ENCODE measurements at places on chromosomes 13 and 19. TPM values are rescaled to one million over a fixed set of nuclear protein-coding genes. Genes with fewer than 3 reads are reported as not detected.
A peak's percentile ranks its signal among the peaks of the same experiment; 100 is the strongest.

DNA sequence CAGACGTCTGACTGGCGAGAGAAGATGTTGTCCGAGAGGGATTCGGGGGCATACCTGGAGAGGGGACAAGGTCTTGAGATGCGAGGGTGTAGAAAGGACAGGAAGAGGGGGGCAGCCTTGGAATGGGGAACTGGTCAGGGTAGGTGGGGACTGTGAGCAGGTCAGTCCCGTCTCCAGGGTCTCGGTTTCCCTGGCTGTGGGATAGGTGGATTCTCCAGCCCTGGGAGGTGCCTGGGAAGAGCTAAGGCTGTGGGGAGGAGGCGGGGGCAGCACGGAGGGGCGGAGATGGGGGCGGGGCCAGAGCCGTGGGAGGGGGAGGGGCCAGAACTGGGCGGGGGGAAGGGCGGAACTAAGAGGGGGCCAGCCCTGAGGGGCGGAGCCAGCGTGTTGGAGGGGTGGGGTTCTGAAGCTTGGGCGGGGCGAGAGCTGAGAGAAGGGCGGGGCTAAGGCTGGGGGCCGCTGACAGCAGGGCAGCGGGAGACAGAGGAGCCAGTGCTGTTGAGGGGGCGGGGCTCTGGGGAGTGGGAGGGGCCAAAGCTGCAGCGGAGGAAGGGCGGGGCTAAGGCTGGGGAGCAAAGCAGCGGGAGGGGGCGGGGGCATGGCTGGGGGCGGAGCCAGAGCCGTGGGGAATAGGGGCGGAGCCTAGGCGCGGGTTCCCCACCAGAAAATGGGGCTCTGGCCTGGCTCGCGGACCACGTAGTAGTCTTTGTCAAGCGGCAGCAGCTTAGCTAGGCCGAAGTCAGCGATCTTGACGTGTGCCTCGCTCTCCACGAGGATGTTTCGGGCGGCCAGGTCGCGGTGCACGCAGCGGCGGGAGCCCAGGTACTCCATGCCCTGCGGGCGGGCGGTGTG, 9.5 kb upstream of the INSL3 start:
- H3K4me3 ChIP-seq: peak overlapping the region; percentile 90
- no peaks in the 10 kb centered on the region for H3K36me3 ChIP-seq
- H3K27me3 ChIP-seq: peaks cover 17% of the 10 kb centered on the region
- peaks cover 10% of the 10 kb centered on the region for H3K4me1 ChIP-seq
- DNase-seq: peak; percentile 84

- peaks cover 27% of the 10 kb centered on the region for H3K36me3 ChIP-seq
- no peak overlapping the region for H3K27ac ChIP-seq
- DNase-seq: no peak
- H3K4me3 ChIP-seq: no peak overlapping the region
Observed at GRCh38 chr13:73972545-73972944, 161.7 kb downstream of the KLF12 start.

Gene GRK1
- 0.24 TPM for total RNA-seq

GRCh38 chr13:102261809-102262208, 140.0 kb downstream of the FGF14 start:
- no peak overlapping the region for H3K4me3 ChIP-seq
- DNase-seq: no peak
- H3K36me3 ChIP-seq: no peaks in the 10 kb centered on the region
- no peaks in the 10 kb centered on the region for H3K27me3 ChIP-seq
- H3K27ac ChIP-seq: no peak overlapping the region
- H3K4me1 ChIP-seq: no peaks in the 10 kb centered on the region

GRCh38 chr19:18610556-18611326, 1.9 kb upstream of the TMEM59L start:
- peaks cover 3% of the 10 kb centered on the region for H3K36me3 ChIP-seq
- peak overlapping the region; percentile 37 for H3K27ac ChIP-seq

DNA sequence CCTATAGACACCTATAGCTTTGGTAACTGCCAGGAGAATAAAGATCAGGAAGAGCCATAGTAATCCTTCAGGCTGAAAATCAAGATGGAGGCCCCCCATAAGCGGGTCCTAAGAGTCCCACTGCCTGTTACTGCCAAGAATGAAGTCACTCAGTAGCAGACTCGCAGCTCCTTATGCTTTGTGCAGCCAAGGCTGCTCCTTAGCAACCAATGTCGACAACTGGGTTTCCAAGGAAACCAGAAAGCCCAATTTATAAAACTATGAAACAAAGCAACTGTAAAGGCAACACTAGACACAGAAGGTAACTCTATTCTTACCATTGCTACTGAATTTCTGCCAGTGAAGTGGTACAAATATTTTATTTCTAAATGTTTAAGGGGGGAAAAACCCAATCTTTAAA, 56.5 kb downstream of the DCLK1 start:
- H3K4me3 ChIP-seq: no peak overlapping the region
- no peak overlapping the region for H3K27ac ChIP-seq
- no peak for DNase-seq
- peaks cover 18% of the 10 kb centered on the region for H3K27me3 ChIP-seq
- H3K36me3 ChIP-seq: peaks cover 10% of the 10 kb centered on the region

GRCh38 chr19:39518975-39519374, 4.0 kb downstream of the SELENOV start:
- DNase-seq: no peak
- H3K27ac ChIP-seq: no peak overlapping the region
- no peak overlapping the region for H3K4me3 ChIP-seq

Gene F10
- 34.4 TPM for total RNA-seq

DNA sequence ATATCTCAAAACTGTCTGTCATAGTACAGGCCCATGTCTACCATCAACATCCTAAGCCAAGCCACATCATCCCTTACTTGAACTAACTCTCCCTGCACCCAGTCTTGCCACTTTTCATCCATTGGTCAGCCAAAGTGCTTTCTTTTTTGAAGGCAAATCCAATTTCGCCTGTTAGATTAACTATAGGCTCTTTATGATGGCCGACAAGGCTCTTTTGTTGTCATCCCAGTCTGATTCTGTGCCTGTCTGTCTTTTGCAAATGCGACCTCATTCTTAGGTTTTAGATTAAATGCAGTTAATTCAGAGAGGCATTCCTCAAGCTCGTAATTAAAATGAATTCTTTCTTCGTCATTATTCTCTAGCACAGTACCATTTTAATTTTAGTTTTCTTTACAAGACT, 148.3 kb downstream of the HS6ST3 start:
- DNase-seq: no peak
- no peaks in the 10 kb centered on the region for H3K27me3 ChIP-seq
- H3K36me3 ChIP-seq: no peaks in the 10 kb centered on the region
- no peak overlapping the region for H3K27ac ChIP-seq
- no peaks in the 10 kb centered on the region for H3K4me1 ChIP-seq

GRCh38 chr19:30376826-30377425, 4.7 kb downstream of the ZNF536 start:
- no peak for DNase-seq
- no peak overlapping the region for H3K27ac ChIP-seq
- peaks cover 5% of the 10 kb centered on the region for H3K4me1 ChIP-seq
- H3K27me3 ChIP-seq: peaks cover 91% of the 10 kb centered on the region
- H3K36me3 ChIP-seq: no peaks in the 10 kb centered on the region
- no peak overlapping the region for H3K4me3 ChIP-seq

DNA sequence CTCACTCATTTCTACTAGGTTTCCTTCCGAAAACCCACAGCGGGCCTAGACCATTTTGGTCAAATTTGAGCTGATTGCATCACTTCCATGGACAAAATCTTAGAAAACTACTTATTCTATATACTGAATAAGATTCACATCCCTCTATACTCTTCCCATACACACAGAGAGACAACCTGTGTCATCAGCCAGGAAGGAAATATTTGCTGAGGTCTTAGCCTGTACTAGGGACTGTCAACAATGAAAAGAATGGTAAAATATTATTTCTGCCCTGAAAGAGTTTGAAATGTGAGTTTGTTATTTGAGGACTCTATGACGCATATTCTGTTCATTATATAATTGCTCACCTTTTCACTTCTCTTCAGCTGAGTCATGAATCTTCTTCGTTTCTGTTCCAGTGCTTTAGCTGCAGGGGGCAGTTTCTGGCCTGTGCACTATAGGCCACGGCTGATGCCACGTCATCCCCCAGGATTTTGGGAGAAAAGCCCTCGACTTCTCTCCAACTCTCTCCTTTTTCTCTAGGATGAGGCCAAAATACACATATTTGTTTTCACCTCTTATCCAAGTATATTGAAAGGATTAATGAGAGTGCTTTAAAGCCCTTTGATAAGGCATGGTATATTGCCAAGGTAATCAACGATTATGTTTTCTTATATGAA, 47.7 kb downstream of the GSX1 start:
- no peaks in the 10 kb centered on the region for H3K4me1 ChIP-seq
- no peak overlapping the region for H3K27ac ChIP-seq
- DNase-seq: no peak
- H3K27me3 ChIP-seq: peaks cover 61% of the 10 kb centered on the region
- H3K4me3 ChIP-seq: no peak overlapping the region
- no peaks in the 10 kb centered on the region for H3K36me3 ChIP-seq

Gene CIC
- 70.3 TPM for total RNA-seq

DNA sequence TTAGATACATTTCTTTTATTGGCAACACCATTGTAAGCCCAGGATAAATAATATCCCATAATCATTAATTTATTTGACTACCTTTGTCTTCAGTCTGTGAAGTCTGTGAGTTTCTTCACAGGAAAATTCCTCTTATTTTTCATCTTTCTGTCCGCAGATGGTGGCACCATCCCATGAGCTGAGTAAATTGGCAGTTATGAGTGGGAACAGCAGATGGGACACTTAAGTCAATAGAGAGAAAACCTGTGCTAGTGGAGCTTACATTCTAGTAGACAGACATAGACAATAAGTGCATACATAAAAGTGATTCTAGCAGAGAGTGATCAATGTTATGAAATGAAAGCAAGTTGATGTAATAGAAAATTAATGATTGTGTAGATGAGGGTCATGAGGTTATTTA, 638.2 kb upstream of the MIR17HG start:
- H3K27ac ChIP-seq: no peak overlapping the region
- H3K27me3 ChIP-seq: no peaks in the 10 kb centered on the region
- no peak for DNase-seq
- H3K36me3 ChIP-seq: no peaks in the 10 kb centered on the region
- no peak overlapping the region for H3K4me3 ChIP-seq
